MCF 10A (cell line): ENCODE measurements at places on chromosomes 7 and 10. TPM values are rescaled to one million over a fixed set of nuclear protein-coding genes. Genes with fewer than 3 reads are reported as not detected.

Gene SHOC2
- 59.8 and 60.6 TPM in 2 replicates for total RNA-seq

Gene OGDHL
- total RNA-seq, result 0.22 and 0.28 TPM in 2 replicates

Gene FAM149B1
- 22.8 and 27.7 TPM in 2 replicates for total RNA-seq

DNA sequence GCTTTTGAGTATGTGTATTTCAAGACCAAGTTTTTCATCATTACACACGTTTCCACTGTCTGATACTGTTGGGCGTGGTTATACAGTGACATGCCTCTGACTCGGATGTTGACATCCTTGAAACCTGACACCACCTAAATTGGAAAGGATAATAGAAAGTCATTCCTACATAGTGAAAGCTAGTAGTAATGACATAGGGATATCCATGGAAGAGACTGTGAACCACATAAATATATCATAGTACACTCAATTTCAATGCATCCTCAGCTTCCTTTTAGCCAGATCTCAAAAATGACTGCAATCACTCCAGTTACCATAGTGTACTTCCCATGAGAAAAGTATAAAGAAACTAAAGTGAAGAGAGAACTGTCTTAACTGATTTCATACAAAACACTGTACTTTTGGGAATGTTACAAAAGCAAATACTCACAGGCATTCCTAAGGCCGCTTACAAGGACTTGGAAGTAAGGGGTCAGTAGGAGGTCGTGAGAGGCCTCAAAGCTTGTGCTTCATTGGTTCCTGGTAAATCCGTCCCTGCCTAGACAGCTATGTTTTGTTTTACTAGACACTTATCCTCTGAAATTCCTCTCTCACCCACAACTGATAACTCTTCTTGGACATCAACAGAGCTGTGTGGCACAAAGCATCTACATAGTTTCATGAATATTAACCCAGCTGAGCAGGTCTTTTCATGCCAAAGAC lies 71.8 kb upstream of the VWDE start:
- H3K4me1 ChIP-seq, result no peaks in the 10 kb centered on the region
- no peaks in the 10 kb centered on the region for H3K36me3 ChIP-seq
- H3K4me3 ChIP-seq, result no peak overlapping the region
- no peak overlapping the region for H3K27ac ChIP-seq
- no peaks in the 10 kb centered on the region for H3K27me3 ChIP-seq

DNA sequence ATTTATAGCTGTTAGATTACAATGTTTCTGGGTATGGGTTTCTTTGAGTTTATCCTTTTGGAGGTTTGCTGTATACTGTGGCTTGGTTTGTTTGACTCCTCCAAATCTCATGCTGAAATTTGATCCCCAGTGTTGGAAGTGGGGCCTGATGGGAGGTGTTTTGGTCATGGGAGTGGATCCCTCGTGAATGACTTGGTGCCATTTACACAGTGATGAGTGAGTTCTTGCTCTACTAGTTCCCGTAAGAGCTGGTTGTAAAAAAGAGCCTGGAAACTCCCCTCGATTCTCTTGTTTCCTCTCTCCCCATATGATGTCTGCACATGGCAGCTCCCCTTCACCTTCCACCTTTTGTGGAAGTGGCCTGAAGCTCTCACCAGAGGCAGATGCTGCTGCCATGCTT lies 324.1 kb downstream of the C7orf25 start:
- DNase-seq, result no peak
- H3K27me3 ChIP-seq, result no peaks in the 10 kb centered on the region
- H3K27ac ChIP-seq, result no peak overlapping the region
- H3K36me3 ChIP-seq, result no peaks in the 10 kb centered on the region
- H3K4me1 ChIP-seq, result peaks cover 7% of the 10 kb centered on the region

- no peaks in the 10 kb centered on the region for H3K27me3 ChIP-seq
- no peak for DNase-seq
- H3K27ac ChIP-seq, result no peak overlapping the region
- H3K4me1 ChIP-seq, result no peaks in the 10 kb centered on the region
- H3K36me3 ChIP-seq, result no peaks in the 10 kb centered on the region
Measured at GRCh38 chr7:114956702-114957101, 34.8 kb downstream of the MDFIC start.

- no peak overlapping the region for H3K4me3 ChIP-seq
- no peaks in the 10 kb centered on the region for H3K36me3 ChIP-seq
- DNase-seq, result no peak
- H3K27ac ChIP-seq, result no peak overlapping the region
- H3K27me3 ChIP-seq, result no peaks in the 10 kb centered on the region
Measured at GRCh38 chr10:43874984-43875383, 226.3 kb upstream of the ZNF32 start.

DNA sequence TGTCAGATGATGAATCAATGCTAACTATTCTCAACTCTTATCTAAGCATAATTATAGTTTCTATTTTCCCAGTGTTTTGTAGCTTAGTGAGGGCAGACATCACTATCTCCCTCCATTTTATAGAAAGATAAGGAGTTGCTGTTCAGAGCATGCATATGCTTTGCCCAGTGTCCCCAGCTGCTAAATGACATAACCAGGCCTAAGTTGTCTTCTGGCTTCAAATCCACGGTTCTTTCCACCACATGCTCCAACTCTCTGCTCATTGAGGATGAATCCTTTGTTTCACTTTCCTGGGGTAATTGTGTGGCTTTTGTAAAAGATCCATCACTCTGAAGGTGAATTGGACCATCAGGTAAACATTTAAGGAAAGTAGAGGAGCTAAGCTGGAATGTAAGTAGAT lies 134.0 kb downstream of the SNX10 start:
- DNase-seq, result no peak
- H3K4me3 ChIP-seq, result no peak overlapping the region
- no peaks in the 10 kb centered on the region for H3K4me1 ChIP-seq
- H3K36me3 ChIP-seq, result no peaks in the 10 kb centered on the region
